ENCODE measurements at places on chromosomes 1 and 21.

DNA sequence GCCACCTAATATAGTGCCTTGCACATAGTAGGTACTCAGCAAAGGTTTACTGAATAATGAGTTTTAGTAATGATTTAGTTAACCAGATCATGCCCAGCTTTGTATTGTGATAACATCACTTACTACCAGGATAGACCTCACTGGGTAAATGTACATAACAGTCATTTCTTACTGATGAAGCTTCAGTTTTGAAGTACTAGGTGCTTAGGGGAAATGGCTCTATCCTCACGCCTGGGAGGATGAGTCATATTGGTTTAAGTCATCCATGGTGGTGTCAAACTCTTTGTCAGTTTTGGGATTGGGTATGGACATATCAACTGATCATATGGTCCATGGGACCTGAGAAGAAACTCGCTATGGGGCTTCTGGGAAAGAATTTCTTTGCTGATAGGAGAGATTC is 90.6 kb upstream of the USP24 start:
- DNase-seq: no peak

DNA sequence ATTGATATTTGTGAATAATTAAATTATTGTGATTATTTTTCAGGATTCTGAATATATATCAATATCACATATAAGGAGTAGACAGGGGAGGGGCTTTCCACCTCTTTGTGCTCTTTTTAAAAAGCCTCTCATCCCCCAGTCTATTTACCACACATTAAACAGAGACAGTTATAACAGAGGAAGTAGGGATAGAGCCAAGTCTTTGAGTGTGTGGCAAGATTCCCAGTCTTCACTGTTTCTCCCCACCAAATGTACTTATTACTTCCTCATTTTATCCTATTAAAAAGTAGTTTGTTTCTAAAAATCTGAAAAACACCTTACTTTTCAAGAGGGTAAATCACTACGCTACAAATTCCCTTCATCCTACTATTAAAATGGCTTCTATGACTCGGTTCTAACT is 46.7 kb downstream of the EPS15 start:
- DNase-seq: no peak

DNA sequence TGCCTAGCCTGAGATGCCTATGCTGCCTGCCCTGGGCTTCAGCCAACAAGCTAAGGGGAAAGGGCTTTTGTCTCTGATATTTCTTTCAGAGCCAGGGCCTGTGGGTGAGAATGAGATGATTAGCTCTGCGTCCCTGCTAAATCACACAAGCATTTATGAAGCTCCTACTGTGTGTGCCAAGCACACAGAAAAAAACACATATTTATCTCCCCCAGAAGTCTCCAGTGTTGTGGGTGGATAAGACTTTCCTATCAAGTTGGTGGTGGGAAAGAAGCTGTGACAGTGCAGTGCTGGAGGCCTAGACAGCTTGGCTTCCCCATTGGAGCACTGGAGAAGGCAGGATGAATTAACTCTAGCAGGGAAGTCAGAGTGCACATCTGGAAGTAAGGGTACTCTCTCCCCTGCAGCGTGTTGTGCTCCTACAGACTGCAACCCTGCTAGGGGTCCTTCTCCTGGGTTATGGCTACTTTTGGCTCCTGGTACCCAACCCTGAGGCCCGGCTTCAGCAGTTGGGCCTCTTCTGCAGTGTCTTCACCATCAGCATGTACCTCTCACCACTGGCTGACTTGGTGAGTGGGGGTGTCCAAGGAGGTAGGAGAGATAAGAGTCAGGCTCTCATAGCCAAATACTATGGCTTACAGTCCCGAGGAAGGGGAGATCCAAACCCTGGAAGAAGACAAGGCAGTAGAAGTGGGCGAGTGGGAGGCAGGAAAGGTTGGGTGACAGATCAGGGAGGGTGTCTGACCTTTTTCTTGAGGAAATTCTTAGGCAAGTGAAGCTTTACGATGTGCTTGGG is 1.7 kb downstream of the SLC50A1 start:
- no peak for DNase-seq

DNA sequence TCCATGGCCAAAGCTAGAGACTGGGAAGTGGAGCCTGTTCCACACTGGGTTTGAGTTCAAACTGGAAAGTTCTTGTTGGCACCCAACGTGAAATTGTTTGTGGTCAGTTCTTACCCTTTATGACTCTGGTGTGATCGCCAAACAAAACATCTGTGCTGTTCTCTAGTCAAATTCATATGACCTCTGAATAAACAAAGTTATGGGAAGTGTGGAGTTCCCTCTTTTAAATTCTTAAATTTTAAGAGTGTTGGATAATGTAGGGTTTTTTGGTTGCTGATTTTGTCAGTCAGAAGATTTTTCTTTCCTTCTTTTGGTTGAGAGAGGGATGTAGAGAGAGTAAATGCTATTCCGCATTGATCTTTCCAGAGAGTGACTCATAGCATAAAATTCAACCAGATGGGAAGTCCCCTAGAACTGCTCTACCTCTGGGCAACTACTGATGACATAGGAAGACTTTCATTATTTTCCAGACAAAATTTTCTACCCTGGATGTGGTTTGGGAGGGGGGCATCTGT is 36.4 kb downstream of the CHML start:
- no peak for DNase-seq

DNA sequence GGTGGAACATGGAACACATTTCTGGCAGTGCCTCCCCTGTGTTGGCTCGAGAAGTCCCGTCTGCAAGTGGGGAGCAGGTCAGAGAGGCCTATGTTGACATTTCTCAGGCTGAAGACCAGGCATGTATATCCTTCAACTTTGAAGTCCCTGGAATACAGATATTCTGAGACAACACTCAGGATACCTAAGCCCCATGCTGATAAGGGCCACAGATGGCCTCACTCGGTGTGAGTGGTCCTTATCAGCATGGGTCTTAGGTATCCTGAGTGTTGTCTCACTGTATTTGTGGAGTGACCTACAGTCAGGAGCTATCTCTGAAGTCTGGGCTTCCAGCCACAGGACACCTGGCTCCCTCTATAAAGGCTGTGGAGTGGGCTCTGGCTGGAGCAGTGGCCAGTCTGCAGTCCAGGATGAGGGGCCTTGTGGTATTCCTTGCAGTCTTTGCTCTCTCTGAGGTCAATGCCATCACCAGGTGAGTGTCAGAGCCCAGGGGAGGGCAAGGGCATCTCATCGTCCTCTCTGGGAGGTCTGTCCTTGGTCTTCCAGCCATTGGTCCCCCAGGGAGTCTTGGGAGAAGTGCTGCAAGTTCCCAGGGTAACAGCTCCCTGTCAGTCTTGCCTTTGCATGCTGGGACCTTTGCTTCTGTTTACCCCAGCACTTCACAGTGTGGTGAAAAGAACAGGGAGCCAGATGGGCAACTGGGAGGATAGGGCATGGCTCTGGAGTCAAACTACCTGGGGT is 29.6 kb downstream of the PROK1 start:
- DNase-seq: no peak

GRCh38 chr1:230316864-230317745 is 109.0 kb downstream of the PGBD5 start:
- DNase-seq: no peak

DNA sequence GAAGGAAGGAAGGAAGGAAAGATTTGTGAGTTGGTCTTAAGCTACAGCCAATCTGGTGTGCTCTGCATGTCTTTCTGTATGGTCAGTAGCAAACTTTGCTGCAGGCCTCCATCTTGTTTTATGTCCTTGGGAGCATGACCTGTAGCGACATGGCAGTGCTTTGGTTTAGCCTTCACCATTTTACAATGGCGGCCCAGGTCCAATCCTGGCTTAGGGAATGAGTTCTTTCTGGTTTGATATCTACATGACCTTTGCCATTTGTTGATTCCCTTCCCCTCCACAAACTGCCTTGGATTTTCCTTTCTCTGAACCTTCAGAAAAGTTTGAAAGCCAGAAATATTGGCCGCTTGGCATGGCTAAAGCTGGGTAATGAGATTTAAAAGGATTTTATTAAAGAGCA is 30.5 kb upstream of the TSPEAR start:
- no peak for DNase-seq

GRCh38 chr1:97013941-97014340 is 292.4 kb downstream of the PTBP2 start:
- DNase-seq: no peak

Data from hepatocyte (in vitro differentiated cells).